ENCODE measurements at places on chromosomes 4 and X.
A peak's percentile ranks its signal among the peaks of the same experiment; 100 is the strongest.

DNA sequence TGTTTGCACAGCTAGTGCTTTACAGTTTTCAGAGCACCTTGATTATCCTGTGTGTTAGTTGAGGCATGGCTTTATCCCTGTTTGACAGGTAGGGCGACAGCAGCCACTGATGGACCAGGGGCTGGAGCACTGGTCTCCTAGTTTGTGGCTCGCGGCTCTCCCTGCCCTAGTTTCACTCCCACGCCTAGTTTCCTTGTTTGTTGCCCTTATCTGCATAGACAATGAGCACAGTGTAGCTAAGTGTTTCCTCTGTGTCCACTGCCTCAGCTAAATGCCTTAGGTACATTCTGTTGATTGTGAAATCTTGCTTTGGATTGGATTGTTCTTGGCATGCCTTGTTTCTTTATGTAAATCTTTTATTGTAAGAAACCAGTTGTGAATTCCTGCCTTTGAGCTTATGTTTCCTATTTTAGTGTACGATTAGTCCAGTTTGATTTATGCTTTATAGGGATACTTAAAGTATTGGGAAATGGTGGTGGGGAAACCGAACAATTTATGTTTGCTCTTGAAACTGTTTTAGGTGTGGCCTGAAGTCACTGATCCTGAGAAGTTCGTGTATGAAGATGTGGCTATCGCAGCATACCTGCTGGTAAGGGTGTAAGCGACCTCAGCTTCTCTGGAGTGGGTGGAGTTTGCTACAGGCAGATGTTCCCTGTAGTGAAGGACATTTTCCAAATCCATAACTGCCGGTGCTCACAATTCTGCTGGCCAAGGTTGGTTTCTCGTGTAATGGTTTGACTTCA lies 11.0 kb downstream of the TRMT44 start:
- no peak for DNase-seq

GRCh38 chr4:113639326-113639725 lies 122.2 kb downstream of the CAMK2D start:
- no peak for DNase-seq

GRCh38 chrX:26586570-26586969 lies 370.6 kb downstream of the MAGEB5 start:
- no peak for DNase-seq

DNA sequence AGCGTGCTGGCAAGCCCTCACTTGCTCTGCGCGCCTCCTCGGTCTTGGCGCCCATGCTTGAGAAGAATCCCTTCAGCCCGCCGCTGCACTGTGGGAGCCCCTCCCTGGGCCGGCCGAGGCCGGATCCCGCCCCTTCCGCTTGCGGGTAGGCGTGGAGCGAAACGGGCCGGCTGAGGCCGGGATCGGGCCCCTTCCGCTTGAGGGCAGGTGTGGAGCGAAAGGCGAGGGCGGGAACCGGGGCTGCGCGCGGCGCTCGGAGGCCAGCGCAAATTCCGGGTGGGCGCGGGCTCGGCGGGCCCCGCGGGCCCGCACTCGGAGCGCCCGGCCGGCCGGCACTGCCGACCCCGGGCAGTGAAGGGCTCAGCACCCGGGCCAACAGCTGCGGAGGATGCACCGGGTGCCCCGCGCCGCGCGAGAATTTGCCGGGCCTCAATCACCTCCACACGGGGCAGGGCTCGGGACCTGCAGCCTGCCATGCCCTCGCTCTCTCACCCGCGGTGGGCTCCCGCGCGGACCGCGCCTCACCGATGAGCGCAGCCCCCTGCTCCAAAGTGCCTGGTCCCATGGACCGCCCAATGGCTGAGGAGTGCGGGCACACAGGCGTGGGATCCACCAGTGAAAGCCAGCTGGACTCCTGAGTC lies 58.1 kb upstream of the GBA3 start:
- DNase-seq: no peak

DNA sequence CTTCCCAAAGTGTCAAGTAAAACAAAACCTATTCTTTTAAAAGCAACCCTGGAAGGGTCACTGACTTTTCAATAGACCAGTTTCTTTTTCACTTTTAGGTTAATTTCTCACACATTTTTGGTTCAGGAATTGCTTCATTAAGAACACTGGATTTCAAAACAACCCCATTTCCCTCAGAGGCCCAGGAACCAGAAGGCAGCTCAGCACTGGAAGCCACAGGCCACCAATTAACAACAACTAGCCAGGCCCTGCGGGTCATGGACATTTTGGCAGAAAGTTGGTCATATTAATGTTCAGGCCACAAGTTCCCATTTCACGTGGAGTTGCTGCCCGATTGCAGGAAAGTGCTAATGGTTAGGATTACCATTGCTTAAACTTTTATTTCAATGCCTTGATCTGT lies 39.8 kb downstream of the HAND2 start:
- DNase-seq: no peak

DNA sequence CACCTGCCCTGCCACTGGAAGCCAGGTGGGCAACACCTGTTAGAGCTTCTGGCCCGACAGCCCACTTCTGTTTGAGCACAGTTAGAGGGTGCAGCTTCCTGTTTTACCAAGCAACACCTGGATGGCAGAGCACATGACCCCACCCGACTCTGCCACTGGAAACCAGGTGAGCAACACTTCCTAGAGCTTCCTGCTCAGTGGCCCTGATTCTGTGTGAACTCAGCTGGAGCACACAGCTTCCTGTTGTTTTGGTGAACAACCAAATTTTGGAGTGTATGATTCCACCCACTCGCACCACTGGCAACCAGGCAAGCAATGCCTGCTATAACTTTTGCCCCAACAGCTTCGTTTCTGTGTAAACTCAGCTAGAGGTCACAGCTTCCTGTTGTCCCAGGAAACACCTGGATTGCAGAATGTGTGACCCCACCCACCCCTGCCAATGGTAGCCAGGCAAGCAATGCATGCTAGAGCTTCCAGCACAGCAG lies 163.8 kb upstream of the KLF8 start:
- DNase-seq: no peak

GRCh38 chr4:87543835-87544461 lies 14.8 kb upstream of the SPARCL1 start:
- no peak for DNase-seq

DNA sequence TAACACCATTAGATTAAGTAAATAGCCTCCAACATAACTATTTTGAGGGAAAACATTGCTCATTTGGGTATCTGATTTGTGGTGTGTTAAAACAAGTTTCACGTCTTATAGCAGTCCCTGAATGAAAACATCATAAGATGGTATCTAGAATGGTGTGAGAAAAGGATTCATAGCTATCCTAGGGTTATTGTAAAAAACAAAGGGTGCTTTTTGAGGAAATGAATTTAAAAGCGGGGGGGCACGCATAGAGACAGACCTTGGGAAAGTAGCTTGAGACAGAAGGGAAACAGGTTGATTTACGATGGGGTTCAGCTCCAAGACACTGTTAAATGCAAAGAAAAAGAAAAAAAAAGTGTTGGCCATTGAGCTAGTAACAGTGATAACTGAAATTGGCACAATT lies 768 bp upstream of the CXCL10 start:
- DNase-seq: no peak

- peak; percentile 67 for DNase-seq
Observed at GRCh38 chr4:122826553-122827257, at the start of gene FGF2. FGF2 (plus strand) TSS chr4:122826831; CDS start chr4:122827175, 344 bp downstream.

DNA sequence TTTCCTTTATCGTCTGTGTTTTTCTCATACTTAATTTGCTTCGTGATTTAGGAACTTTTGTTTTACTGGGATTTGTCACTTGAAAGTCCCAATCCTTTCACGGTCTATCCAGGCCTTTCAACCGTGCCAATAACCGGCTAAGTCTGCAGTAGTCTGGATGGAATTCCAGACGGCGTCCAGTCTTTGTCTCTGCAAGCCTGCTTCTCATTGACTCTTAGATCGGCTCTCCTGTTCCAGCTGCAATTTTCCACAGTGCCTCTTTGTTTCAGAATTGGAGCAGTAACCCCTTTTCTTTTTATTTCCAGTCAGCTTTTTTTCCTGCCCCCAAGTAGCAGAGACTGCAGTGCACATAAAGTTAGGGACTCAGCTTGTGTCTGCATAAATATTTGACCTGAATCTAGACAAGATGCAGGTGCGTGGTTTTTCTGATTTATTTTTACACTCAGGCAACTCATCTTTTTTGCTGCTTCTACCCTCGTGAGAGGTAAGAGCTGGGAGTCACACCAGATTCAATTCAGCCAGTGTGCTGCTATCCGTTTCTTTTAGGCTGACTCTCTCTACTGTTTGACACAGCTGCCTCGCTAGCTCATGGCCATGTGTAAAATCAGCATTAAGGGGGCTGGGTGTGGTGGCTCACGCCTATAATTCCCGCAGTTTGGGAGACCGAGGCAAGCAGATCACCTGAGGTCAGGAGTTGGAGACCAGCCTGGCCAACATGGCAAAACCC lies 37.4 kb upstream of the DHRSX start:
- no peak for DNase-seq

GRCh38 chr4:77636902-77637301 lies 31.3 kb downstream of the CXCL13 start:
- no peak for DNase-seq

DNA sequence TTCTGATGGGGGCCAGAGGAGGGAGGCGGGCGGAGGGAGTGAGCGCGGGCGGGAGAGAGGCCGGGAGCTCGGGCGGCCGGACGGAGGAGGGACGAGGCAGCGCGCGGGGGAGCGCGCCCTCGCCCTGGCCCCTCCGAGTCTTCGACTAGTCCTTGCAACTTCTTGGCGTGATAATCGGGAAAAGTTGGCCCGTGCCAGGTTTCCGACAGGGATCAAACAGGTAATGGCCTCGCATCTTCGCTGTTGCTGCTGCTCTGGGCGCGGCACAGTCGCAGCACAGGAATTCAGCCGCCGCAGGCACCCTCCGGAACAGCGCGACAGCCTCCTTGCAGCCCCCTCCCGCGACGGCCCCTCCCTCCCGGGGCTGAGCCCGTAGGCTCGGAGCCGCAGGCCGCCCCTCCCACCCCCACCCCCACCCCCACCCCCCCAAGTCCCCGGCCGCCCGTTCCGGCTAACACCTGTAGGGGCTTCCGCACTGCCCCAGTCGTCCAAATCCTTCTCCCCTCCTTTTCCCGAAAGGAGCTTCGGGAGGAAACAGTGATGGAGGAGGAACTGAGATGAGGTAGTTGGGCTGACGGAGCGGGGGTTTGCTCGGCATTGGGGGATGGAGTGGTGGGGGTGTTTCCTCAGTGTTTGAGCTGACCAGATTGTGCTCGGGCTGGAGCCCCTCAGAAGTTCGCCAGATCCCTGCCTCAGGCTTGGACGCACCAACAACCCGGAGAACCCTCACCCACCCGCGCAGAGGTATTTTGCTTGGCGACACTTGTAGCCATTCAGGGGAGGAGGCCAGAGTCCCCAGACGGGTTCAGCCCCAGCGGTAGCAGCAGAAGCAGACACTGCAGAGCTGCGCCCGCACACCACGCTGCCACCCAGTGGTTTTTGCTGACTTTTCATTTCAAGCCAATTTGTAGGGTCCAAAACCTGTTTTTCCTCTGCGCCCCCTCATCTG lies at the start of gene FGF13:
TSS of gene FGF13 (minus strand) at position 319 of the 949 bp plus-strand sequence. CDS start 714 bp downstream, outside the sequence.
- DNase-seq: peak; percentile 10

DNA sequence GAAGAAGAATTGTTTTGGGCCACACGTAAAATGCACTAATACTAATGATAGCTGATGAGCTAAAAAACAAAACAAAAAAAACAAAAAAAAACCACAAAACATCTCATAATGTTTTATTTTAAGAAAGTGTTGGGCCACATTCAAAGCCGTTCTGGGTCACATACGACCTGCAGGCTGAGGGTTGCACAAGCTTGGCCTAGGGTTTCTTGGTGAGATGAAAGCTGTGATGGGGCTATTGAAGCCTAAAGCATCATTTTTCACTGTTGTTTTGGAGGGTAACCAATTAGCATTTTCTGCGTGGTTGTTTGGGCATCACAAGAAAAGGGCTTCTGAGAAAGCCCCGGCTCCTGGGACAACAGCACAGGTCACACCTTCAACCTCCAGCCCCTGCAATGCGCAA lies 42.5 kb upstream of the ZNF157 start:
- DNase-seq: no peak

- no peak for DNase-seq
Observed at GRCh38 chr4:9933956-9934355, 87.3 kb downstream of the SLC2A9 start.

- peak; percentile 27 for DNase-seq
Observed at GRCh38 chr4:144645631-144646522, at the start of gene HHIP. HHIP (plus strand) TSS chr4:144646156; CDS start chr4:144646676, 520 bp downstream.

GRCh38 chrX:74242484-74243138 lies 61.4 kb upstream of the ZCCHC13 start:
- DNase-seq: no peak

DNA sequence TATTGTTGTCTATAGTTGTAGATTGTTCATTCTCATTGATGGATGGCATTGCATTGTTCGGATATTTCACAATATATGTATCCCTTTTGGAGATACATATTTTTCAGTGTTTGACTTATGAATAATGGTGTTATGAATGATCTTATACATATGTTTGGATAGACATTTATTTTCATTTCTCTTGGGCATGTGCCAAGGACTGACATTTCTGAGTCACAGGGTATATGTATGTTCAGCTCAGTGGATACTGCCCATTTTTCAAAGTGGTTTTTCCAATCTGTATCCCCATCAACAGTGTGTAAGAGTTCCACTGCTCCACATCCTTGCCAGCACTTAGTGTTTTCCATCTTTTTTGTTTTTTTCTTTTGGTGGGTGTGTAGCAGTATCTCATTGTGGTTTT lies 45.0 kb upstream of the RAB40AL start:
- DNase-seq: no peak

- DNase-seq: peak; percentile 80
Observed at GRCh38 chr4:119628281-119629141, at the start of gene PDE5A. PDE5A (minus strand) TSS chr4:119628804; CDS start chr4:119628671, 133 bp downstream.

- no peak for DNase-seq
Observed at GRCh38 chr4:132114885-132115284, 1034.2 kb upstream of the PCDH10 start.

GRCh38 chrX:47807548-47807947 lies 29.2 kb upstream of the ZNF81 start:
- DNase-seq: no peak

DNA sequence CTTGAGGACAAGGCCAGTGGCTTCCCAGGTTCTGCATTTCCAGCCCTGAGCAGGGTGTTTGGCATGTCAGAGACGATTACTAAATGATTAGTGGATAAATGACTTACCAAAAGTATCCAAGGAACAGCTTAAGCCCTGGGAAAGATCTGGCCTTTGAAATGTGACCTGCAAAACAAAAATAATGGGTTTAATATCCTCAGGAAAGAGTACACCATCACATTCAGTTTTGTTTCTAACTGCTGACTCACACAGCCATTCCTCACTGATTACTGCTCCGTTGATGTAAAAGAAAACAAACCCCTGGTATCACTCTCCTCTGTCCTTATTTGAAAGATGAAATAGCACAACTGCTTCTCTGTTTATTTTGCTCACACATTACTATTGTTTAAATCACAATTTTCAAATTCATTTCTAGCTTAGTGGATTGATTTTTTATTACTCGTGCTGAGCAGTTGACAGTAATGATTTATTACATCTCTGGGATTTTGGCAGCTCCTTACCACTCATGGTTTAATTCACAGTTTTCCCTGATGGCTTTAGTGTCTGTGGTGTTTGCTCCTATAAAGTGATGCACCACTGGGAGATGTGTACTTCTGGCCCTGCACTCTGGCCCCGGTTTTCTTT lies 117.0 kb downstream of the CBLL2 start:
- no peak for DNase-seq

- DNase-seq: no peak
Observed at GRCh38 chrX:120485315-120485637, 16.2 kb upstream of the LAMP2 start.
